ENCODE measurements at places on chromosomes 2 and 18.

DNA sequence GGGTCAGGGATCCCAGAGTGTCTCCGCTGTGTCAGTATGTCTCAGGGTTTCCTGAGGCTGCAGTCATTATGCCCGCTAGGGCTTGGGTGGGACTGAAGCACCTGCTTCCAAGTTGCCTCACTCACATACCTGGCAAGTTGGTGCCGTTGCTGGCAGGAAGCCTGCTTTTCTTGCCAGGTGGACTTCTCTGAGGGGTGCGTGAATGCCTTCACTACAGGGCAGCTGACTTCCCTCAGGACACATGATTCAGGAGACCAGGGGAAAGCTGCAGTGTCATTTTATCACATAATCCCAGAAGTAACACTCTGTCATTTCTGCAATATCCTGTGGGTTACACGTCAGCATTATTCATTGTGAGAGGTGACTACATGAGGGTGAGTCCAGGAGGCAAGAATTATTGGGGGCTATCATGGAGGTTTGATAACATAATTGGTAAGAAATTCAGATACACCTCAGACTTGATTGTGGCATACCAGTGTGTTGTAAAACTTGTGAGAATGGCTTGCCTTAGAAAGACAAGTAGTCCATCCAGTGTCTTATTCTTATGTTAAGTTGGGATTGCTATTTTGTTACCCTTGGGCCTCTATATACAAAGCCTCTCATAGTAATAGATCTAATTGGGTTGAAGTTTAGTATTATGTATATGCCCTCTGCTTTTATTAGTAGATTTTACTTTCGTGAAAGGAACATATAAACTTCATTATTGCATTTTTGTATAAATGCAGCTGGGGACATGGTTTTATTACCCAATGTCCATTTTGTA, 44.1 kb downstream of the NEDD4L start:
- DNase-seq: no peak

DNA sequence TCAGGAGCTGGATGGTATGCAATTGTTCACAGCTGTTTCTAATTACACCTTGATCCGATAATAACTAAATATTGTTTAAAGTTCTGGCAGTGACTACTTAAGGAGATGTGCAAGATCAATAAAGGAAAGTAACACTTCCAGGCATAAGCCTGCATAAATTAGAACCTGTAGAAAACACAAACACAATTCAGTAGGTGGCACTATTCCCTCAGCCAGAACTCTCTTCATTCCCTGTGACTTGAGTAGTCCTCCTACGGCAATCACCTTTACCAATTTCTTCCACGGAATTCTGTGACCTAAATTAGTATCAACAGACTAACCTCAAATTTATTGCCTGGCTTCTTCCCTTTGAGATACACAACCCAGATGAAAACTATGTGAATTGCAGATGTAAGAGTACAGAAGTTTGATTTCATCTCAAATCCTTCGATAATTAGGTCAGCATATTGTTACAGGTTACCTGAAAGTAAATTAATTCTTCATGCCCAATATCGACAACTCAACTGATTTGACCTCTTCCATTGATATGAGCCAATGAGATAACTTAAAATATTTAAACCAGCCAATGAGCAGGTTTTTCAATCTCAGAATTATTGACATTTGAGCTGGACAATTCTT, 137.8 kb downstream of the PID1 start:
- no peak for DNase-seq

GRCh38 chr2:44242904-44243303, 32.4 kb upstream of the SLC3A1 start:
- DNase-seq: no peak

DNA sequence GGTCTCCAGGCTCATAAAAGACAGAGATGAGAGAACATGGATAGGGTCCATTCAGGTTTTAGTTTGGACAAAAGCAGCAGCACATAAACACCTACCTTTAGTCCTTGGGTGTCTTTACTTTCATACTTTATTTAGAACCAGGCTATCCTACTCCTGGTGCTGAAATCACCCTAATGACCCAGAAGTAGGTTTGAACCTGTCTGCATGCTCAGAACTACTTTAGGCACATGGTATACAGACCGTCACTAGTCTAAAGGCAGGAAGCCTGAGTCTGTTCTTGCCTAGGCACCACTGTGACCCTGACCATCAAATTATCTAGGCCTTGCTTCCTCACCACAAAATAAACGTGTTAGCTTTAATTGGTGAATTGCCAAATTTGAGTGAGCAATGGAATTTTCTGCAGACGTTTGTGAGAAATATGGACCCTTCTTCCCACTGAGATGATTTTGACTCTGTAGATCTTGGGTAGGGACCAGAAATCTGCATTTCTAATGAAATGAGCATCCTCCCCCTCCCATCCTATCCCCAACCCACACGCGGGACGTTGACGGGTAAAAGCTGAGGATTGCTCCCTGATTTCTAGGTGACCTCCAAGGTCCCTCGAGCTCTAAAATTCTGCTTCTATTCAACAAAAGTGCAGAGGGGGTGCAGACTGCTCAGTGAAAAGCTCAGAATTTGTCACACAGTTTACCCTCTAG, 75.1 kb downstream of the PLEKHM3 start:
- DNase-seq: no peak

- no peak for DNase-seq
Measured at GRCh38 chr2:148789059-148789458, 86.0 kb upstream of the KIF5C start.

GRCh38 chr2:103293067-103293741, 531.4 kb downstream of the TMEM182 start:
- DNase-seq: no peak

DNA sequence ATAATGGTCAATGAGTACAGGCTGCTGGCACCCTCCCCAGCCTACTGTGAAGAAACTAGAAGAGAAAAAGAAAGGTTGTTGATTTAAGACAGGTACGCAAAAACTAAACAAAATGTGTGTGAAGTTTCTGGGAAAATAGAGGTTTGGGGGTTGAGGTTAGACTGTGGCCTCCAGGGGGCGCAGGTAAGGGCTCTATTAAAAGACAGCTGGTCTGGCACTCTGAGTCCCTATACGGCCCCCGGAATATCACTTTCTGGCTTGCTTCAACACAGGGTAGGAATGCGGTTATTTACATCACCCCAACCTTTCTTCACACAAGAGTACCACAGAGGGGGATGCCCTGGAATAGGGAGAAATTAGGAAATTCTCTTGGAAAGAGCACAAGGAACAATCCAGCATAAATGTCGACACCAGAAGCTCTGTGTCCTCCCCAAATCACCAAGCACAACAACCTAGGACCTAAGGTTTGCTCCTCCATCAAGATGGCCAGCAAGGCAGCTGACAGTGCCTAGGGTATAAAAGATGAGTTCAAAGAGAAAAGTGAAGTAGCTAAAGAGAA, 480.8 kb upstream of the KLHL29 start:
- no peak for DNase-seq

DNA sequence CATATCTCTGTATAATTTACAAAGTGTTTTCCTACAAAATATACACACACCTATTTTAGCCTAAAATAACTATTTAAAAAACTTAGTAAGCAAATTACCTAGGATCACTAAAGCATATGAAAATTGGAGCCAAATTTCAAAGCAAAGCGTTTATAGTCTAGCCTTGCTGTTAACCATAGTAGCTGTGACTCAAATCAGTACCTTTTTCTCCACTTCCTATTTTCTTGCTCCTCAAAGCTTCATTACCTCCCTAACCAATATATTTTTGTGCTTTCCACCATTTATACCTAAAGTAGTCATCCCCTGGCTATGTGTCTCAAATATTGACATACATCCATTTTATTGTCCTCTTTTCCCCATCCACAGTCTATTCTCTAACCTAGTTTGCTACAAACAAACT, 73.1 kb downstream of the ERBB4 start:
- DNase-seq: no peak

- no peak for DNase-seq
Measured at GRCh38 chr18:34031810-34032209, 192.9 kb downstream of the NOL4 start.

GRCh38 chr2:27681841-27682240, 18.2 kb downstream of the SLC4A1AP start:
- DNase-seq: no peak

- peak; percentile 46 for DNase-seq
Measured at GRCh38 chr2:231925303-231926179, 655 bp downstream of the NPPC start.

DNA sequence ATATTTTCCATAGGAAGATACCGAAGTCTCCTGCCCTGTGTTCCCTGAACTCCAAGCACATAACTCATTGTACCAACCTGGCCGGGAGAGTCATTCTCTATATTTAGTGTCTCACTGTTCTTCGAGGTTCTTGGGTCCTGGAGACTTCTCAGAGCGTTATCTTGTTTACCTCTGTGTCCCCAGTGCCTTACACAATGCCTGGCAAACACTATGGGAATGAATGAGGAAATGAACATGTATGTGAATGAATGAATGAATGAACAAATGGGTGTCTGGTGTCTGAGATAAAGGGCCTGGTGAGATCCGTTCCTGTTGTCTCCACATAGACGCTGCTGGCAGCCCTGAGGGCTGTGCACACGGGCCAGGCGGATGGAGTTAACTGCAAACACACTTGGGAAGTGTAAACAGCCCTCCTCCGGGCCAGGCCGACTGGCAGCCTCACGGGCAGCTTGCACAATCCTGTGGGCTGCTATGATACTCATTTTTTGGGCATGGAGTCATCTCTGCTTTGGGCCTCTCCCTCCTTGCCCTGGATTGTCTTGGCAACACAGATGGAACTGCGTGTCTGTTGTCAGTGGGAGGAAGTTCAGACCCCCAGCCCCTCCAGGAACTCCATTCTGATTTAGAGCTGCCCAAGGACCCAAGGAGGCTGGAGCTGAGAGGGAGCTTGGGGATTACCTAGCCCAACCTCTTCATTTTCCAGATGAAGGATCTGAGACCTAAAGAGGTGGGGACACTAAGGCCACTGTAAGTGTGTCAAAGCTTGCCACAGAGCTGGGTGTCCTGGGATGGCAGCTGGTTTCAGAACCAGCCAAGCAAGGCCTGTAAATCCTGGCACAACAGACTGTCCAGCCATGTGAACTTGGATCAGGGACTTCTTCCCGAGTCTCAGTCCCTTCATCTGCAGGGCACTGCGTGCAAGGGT, 124.4 kb downstream of the INHBB start:
- no peak for DNase-seq

- DNase-seq: no peak
Measured at GRCh38 chr2:182890773-182891378, 24.4 kb upstream of the FRZB start.

DNA sequence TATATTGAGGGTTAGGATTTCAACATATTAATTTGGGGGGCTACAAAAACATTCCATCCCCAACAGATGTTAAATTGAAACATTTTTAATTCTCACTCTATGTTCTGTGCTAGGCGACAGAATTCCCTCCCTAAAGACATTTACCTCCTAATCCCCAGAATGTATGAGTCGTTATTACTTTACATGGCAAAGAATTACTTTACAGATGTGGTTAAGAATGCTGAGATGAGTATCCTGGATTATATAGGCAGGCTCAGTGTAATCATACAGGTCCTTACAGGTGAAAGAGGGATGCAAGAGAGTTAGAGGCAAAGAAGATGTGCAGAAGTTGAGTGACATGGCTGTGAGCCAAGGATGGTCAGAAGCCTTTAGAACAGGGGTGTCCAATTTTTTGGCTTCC, 974.1 kb upstream of the ACVR2A start:
- no peak for DNase-seq

GRCh38 chr2:12341920-12342319, 374.8 kb upstream of the TRIB2 start:
- DNase-seq: no peak

DNA sequence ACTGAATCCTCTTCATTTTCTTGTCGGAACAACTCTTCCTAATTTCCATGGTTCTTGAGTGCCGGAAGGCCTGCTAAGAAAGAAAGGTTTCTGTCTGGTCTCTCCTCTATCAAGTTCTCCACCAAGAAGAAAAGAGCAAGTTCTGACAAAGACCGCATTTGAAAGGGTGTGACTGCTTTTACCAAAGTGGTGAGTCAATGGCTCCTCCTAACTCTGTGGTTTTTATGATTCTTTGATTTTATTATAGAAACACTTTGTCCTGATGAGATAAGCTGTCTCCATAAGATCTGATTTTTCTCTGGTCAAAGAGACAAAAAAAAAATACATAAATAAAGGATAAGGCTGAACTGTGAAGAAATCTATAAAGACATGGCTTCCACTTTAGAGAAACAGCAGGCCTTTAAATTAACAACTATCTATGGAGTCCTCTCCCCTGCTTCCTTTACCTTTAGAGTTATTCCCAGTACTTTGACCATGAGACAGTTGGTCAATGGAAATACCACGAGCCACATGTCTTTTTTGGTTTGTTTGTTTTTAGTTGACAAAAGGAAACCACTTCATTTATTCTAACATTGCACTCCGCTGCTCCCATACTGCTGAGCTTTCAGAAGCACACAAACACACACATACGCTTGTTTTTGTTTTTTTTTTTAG, 67.7 kb downstream of the REL start:
- DNase-seq: no peak

- DNase-seq: no peak
Measured at GRCh38 chr2:55073000-55073983, 23.0 kb upstream of the RTN4 start.

DNA sequence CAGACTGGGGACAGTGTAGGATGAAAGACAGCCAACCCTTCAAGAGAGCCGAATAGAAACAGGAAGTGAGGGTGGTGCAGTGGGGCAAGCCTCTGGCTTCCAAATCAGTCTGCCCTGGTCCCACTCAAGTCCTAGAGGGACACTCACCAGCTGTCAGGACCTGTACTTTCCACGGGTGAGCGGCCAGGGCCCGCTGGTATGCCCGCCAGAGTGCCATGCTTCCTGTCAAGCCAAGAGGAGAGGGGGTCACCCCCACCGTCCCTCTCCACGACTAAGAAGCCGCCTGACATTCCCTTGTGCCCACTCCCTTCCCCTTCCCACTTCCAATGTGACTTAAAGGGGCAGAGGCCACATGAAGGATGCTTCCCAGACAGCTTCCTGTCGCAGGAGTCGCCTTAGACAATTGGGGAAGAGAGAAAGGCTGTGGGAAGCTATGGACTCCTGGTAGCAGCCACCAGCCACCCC, 564 bp downstream of the MPV17 start:
- DNase-seq: no peak

DNA sequence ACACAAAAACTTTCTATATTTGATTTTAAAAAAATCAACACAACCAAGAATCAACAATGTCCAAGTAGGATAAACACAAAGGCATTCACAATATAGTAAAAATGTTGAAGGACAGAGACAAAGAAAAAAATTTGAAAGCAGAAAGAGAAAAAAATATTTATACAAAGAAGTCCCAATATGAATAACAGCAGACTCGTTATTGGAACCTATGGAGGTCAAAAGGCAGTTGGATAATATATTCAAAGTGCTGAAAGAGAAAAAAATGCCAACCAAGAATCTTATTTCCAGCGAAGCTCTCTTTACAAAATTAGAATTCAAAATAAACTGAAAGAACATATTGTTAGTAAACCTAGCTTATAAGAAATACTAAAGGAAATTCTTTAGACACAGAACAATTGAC, 859.5 kb downstream of the LRP1B start:
- no peak for DNase-seq

DNA sequence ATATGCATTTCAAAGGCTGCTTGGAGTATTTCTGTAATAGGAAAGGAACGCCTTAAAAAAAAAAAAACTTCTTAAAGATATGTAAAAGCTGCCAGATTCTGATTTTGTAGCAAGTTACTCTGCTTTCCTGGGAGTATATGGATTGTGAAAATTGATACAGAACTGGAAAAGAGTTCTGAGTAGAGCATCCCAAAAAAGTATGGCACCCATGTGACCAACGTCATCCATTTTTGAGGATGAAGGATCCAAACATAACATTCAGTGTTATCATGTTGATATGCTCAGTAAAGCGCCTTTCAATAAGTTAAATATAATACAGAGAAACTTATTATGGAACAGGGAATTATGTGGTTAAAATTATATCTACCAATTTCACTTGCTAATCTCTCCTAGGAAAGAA, 978.4 kb upstream of the POU3F3 start:
- no peak for DNase-seq

All from effector memory CD4-positive, alpha-beta T cell (primary cell).